Aortic smooth muscle cell (primary cell): ENCODE measurements at places on chromosomes 12 and 14. TPM values are rescaled to one million over a fixed set of nuclear protein-coding genes. Genes with fewer than 3 reads are reported as not detected.

CCDC197 gene
- not detected in 2 replicates for total RNA-seq

SMCO3 gene
- total RNA-seq: 0.13 and 0.37 TPM in 2 replicates

C14orf119 gene
- 68.8 and 72.7 TPM in 2 replicates for total RNA-seq

OS9 gene
- 220 and 268 TPM in 2 replicates for total RNA-seq

LRRC10 gene
- not detected in 2 replicates for total RNA-seq

PLCZ1 gene
- total RNA-seq: 0.06 and 0.13 TPM in 2 replicates

NRXN3 gene
- under 0.01 TPM in 2 replicates for total RNA-seq

GNB3 gene
- total RNA-seq: 1.6 and 1.8 TPM in 2 replicates

PTCSC3 gene
- not detected in 2 replicates for total RNA-seq

FBXO21 gene
- 131 and 143 TPM in 2 replicates for total RNA-seq

FUT8 gene
- 70.7 and 73.0 TPM in 2 replicates for total RNA-seq

KRT75 gene
- total RNA-seq: not detected in 2 replicates

KRT3 gene
- not detected in 2 replicates for total RNA-seq

SSTR1 gene
- total RNA-seq: 0.66 and 1.1 TPM in 2 replicates

INHBC gene
- not detected in 2 replicates for total RNA-seq

HCAR3 gene
- total RNA-seq: not detected in 2 replicates

AKAP6 gene
- 9.1 and 65.5 TPM in 2 replicates for total RNA-seq

SDR9C7 gene
- not detected in 2 replicates for total RNA-seq

CBX5 gene
- 39.2 and 44.6 TPM in 2 replicates for total RNA-seq

TMPRSS12 gene
- total RNA-seq: not detected in 2 replicates

KRT83 gene
- not detected in 2 replicates for total RNA-seq

LRIG3 gene
- total RNA-seq: 13.5 and 16.4 TPM in 2 replicates

RIPK3 gene
- 0.19 and 0.40 TPM in 2 replicates for total RNA-seq

PTGER2 gene
- 6.7 and 11.6 TPM in 2 replicates for total RNA-seq

ALX1 gene
- 0.06 TPM in 1 of 2 replicates, not detected in the other for total RNA-seq

SLC6A12 gene
- total RNA-seq: 0.12 TPM in 1 of 2 replicates, not detected in the other

GPD1 gene
- total RNA-seq: 0.13 and 0.44 TPM in 2 replicates

TM7SF3 gene
- 138 and 150 TPM in 2 replicates for total RNA-seq

ISCU gene
- 171 and 206 TPM in 2 replicates for total RNA-seq

NID2 gene
- 372 and 382 TPM in 2 replicates for total RNA-seq

GYS2 gene
- not detected in 2 replicates for total RNA-seq

SLC10A1 gene
- total RNA-seq: not detected in 2 replicates

CIPC gene
- total RNA-seq: 11.4 and 12.1 TPM in 2 replicates

OR4E2 gene
- total RNA-seq: not detected in 2 replicates

SLC16A7 gene
- total RNA-seq: 34.3 and 47.8 TPM in 2 replicates

BDKRB1 gene
- total RNA-seq: 0.53 TPM in 1 of 2 replicates, not detected in the other

PKP2 gene
- 0.06 TPM in 1 of 2 replicates, not detected in the other for total RNA-seq

CD27 gene
- 0.12 and 0.13 TPM in 2 replicates for total RNA-seq

AQP5 gene
- total RNA-seq: 0.19 and 0.26 TPM in 2 replicates
